NCI-H524 treated with DMSO at 0.1 percent for 48 hours (cell line): ENCODE measurements at places on chromosomes 1 and 21.

DNA sequence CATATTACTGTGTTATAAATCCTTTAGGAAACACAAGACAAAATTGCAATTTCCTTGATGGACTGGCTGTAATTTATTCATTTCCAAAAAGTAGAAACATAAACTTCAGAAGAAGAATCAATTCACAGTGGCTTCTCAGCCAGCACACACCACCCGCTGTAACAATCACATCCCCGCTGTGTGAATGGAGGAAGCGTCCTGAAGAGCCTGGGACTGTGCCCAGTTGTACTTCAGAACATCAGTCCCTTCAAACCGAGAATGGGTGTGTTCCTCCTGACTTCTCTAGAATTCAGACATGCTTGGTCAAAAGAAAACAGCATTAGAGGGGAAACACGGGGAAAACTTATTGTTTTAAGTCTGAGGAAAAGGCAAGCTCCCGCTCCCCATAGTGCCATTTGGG is 28.8 kb upstream of the CD84 start:
- DNase-seq, result no peak

DNA sequence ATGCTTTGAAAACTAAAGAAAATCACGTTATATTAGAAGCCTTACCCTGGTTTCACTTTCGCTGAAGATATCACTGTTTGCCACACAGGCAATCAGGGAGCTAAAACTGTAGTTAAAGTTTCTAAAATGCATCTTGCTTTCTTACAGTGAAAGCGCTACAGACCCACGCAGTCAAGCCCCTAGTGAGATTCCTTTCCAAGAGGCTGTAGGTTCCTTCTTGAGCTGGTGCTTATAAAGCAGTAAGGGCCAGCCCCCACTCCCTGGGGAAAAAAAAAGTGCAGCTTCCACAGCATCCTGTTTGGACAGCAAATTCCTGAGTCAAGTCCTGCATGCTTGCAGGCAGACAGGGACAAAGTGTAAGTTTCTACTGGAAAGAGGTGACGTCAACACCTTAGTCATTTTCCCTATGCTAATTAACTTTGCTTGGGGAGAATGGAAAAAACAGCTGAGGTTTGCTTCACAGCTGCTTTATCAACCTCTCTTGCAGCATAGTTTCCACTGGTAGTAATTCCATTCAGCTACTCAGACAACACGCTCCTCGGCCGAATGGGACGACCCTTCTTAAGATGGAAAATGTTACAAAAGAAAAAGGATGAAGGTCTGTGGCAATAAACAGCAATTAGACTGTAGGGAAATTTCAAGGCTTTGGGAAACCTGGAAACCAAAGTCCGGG is 14.7 kb upstream of the KCNE1 start:
- DNase-seq, result no peak

DNA sequence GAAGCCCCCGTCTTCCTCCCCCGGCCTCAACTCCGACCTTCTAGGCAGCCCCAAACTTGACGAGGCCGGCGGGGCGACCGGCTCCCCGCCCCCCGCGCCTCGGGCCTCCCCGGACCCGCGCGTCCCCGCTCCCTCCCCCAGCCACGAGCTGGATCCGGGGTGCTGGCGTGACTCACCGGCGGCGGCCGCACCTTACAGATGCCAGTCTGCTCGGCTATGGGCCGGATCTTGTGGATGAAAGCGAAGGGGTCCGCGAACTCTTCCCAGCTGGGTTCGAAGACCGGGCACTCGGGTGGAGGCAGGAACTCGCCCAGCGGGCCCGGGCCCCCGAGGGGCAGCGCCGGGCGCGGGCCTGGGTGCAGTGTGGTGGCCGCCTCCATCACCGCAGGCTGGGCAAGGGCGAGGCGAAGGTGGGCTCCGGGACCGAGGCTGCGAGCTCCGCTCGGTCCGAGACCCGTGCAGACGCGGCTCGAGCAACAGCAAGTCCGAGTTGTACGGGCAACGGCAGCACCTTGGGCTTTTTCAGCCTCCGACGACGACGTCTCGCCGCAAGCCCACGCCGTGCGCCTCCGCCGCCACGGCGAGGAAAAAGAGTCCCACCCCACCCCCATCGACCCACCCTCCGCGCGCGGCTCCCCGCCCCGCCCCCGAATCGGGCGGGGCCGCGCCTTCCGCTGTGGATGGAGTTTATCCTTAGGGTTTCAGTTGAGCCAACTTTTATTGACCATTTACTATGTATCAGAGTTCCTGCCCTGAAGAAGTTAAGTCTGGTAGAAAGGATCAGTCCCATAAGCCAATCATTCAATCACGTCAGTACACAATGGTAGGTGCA is at the start of gene KDM5B:
Gene KDM5B (minus strand): TSS at position 496 of the 832 bp plus-strand sequence. CDS start 116 bp downstream, at position 380.
- DNase-seq, result no peak

GRCh38 chr1:82848043-82848442 is 1047.3 kb downstream of the ADGRL2 start:
- no peak for DNase-seq

DNA sequence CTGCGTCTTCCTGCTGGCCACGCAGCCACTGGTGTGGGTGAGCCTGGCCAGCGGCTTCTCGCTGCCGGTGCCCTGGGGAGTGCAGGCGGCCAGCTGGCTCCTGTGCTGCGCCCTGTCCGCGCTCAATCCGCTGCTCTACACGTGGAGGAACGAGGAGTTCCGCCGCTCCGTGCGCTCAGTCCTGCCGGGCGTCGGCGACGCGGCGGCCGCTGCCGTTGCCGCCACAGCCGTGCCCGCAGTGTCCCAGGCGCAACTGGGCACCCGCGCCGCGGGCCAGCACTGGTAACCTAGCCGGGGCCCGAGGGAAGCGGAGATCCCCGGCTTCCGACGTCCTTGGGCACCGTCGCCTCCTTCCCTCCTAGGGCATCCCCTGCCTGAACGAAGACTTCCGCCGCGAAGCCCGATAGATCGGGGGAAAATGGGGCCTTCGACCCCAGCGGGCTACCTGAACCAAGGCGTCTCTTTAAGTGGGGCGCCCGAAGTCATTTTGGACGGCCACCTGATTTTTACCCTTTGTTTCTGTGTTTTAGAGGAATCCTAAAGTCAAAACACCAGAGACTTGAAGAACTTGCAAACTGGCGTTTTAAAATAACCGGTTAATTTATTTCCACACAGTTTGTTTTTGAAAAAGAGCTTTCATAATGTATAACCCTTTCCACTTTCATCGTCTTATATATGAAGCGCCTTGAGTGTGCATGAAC is 2.0 kb downstream of the GPR88 start:
- DNase-seq, result no peak

- DNase-seq, result no peak
These were observed 119.8 kb downstream of the SIK1 start for GRCh38 chr21:43306911-43307676.

DNA sequence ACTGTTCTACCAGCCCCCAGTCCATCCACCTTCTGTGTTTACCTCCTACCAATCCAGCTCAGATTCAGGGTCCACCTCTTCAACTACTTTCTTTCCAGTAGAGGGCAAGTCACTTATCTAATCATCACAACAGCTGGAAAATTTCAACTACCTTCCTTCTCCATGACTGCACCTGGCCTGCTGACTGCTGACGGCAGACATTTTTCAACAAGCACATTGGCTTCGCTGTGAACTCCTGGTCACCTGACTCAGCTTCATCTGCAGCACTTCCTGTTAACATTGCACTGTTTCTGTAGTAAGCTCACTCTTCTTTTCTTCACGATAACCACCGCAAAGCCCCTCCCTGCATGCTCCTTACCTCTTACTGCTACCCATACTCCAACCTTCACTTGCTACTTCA is 405.7 kb downstream of the NTNG1 start:
- no peak for DNase-seq

DNA sequence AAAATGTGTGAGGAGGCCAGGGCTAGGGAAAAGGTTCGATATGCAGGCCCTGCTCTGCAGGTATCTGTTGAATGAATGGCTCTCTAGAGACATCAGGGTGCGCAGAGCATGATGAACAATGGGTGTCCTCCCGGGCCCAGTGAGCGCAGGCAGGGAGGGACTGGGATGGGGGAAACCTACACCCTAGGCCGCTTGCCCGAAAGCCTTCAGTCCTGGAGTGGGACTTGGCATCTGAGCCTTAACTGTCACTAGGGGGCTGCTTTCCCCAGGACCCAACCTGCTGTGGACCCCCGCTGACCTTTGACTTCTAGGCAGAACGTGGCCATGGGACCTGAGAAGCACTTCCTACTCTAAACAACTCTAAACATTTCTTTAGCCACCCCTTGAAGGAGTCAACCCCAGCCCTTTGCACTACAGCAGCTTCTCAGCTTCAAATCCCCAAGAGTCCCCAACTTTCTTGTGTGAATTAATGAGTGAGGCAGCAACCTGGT is 444 bp upstream of the MAP3K6 start:
- DNase-seq, result no peak

DNA sequence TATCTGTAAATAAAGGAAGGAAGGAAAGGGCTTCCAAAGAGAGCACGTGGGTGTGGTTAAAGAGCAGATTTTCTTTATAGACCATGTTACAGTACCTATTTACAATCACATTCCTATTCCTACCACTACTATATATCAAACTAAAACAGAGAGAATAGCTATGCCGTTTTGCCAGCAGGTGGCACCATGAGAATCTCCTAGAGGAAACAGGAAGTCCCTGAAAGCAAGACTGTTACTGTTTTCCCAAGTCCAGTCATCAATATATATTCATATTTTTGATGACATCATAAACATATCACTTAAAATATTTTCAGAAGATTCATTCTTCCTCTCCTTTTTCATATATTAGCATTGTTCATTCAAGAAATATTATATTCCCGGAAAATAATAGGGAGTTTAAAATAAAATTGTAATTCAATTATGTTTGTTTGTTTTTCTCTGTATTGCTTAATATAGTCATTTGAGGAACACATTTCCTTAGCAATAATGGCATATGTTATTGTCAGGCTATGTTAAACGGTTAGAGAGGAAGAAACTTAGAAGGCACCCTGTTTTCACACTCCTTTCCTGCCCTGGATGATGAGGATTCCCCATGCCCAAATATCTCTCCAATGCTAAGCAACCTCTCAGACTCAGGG is 6.6 kb downstream of the CCDC190 start:
- no peak for DNase-seq

DNA sequence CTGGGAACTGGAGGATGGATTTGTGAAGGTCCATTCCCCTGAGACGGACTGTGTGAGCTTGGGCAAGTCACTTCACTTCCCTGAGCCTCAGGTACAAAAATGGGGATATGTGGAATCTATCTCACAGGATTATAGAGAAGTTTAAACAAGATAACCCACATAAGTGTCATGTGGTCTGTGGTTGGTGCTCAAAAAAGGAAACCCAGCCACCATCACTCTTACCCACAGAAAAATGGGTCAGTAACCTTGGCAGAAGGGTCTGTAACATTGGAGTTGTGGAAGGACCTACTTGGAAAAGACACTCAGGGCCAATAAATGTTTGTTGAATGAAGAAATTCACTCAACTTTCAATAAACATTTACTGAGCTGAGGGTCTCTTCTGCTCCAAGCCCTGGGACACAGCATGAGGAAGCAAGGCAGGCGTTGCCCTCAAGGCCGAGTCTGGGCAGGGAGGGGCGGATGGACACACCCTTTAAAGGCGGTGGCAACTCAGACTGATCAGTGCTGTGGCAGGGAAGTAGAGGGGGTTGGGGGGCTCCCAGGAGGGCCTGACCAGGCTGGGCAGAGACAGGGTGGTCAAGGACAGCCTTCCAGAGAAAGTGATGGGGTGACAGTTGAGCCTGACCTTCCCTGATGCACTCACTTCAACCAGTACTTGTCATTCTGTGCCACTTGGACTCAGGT is 66.7 kb upstream of the ACOT11 start:
- no peak for DNase-seq

- DNase-seq, result no peak
These were observed 93.9 kb downstream of the NID1 start for GRCh38 chr1:235971020-235971419.

- no peak for DNase-seq
These were observed 6.4 kb downstream of the FOXD3 start for GRCh38 chr1:63328781-63329180.
